ENCODE measurements at places on chromosomes 7 and 10.

GRCh38 chr7:24826662-24827020 lies 69.4 kb upstream of the GSDME start:
- DNase-seq: no peak

GRCh38 chr10:1754506-1755153 lies 17.3 kb upstream of the ADARB2 start:
- no peak for DNase-seq

DNA sequence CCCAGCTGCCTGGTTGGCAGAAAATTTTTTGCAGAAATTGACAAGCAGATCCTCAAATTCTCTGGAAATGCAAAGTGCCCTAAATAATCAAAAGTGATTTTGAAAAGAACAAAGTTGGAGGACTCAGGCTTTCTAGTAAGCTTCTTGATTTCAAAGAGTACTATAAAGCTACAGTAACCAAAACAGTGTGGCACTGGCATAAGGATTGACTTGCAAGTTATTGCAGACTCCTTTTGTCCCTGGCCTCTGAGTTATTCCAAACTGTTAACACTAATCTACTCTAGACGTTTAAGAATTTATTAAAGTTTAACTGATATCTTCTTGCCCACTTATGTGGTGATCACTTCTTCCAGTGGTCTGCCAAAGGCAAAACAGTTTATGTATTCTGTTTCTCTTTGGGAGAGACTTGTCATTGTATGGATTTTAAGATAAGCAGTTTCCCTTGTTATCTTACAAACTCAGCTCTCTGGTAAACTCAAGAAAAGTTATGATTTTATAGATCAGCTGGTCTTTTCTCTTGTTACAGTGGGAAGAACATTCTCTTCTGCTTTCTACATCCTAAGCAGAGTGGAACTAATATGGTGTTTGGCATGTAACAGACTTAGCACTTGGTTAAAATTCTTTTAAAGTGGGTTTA lies 41.4 kb downstream of the LOXL4 start:
- DNase-seq: no peak

DNA sequence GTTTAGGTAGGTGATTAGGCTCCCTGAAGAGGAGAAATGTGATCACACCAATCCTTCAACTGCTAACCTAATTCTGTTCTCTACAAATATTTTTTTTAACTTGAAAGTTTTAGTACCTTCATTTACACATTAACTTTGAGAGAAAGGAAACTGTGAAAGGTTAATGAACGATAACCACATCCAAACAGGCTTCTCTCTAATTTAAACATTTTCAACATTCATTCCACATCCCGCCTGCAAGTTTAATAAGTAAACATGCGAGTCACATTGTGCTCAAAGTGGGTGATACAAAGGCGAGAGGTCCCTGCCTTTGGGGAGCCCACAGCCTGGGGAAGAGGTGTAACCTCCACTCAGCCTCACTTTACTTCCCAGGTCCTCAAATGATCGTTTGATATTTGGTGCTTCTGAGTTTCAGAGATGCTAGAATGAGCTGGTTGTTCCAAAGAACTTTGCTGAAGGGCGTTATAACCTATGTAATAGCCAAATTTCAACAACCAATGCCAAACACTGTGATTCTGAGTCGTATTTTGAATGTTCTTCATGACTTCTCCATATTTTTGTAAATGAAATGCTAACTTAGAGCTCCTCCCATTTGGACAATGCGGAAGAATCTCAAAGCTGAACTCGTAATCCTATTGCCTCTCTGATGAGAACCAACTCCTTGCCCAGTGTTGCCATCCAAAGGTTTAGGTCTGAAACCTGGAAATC lies 47.5 kb downstream of the DENND2A start:
- DNase-seq: no peak

GRCh38 chr7:45084336-45084735 lies 4.4 kb downstream of the NACAD start:
- no peak for DNase-seq

- no peak for DNase-seq
Observed at GRCh38 chr7:120941856-120942255, 8.7 kb upstream of the ING3 start.

GRCh38 chr10:61882621-61883370 lies 18.7 kb upstream of the ARID5B start:
- peak; percentile 68 for DNase-seq

DNA sequence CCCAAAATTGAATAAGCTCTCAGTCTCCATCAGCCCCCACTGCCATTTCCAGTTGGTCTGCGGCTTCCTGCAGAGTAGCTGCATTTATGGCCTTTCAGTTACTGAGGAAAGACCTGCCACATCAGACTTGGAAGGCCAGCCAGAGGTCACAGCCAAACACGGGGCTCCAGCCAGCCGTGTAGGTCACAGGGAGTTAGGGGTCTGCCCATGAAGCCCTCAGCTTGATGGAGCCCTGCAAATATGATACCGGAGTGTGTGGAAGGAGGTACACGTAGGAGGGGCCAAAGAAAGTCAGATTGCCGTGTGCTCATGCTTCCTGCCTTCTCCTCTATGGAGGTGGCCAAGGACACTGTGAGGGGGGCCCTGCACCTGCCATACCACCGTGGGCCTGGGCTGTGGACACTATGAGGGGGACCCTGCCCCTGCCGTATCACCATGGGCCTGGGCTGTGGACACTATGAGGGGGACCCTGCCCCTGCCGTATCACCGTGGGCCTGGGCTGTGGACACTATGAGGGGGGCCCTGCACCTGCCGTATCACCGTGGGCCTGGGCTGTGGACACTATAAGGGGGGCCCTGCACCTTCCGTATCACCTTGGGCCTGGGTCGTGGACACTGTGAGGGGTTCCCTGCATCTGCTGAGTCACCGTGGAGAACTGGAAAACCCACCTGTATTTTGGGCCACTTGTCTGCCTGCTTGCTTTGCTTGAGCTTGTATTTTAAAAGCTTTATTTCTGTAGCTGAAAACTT lies 335.7 kb upstream of the SHH start:
- DNase-seq: no peak

- DNase-seq: no peak
Observed at GRCh38 chr10:74748468-74749031, 77.8 kb upstream of the KAT6B start.

DNA sequence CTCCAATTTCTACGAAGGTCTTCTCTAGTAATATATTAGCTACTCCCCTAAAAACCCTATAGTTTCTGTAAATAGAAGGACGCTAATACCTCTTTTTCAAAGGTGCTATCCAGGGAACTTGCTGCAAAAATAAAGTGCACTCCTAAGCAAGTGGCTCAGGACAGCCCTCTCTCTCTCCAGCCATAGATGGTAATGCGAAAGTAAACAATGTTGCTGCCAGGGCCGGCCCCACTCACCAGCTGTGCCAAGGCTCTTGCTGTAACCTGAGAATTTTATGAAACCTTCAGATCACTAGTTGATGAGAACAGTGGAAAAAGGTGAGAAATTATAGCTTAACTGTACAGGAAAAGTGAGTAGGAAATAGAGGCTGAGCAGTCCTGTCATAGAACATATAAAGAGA lies 10.9 kb upstream of the TAS2R39 start:
- no peak for DNase-seq

DNA sequence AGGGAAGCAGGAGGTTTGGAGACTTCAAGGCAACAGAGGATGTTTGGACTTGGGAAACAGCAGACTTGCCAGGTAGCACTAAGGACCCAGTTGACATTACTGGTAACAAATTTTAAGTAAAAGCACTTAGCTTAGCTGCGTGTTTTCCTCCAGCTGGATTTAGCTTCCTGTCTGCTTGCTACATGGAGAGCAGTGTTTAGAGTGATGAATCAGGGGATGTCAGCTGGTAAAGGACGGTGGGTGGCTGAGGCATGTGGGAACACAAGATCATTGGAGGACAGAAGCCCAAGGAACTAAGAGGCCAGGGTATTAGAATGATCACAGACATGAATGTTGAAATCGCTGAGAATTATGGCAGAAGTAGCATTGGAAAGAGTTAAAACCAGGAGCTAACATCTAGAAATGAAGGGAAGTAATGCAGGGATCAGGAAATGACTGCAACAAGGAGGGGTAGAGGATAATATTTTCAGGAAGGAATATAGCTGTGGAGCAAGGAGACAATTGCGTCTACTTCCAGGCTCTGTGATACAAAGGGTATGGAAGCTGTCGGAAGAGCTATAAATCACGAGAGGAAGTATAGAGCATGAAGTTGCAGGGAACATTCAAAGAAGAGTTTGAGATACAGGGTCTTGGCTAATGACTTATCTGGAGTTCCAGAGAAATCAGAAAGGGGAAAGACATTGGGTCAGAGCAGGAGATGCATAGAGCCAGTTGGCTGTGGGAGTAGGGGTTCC lies 34.4 kb downstream of the CALD1 start:
- DNase-seq: no peak

DNA sequence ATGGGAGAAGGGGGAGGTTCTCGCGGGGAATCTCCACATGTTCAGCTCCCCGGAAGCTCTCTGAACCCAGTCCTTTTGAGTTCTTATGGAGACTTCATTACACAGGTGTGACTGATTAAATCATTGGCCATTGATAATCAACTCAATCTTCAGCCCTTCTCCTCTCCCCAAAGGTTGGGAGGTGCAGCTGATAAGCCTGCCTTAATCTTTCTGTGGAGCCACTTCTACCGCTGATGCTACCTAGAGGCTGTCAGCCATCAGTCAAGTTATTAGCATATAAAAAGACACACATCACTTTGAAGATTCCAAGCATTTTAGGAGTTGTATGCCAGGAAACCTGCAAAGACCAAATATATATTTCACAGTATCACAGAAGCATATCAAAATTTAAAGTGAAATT lies 91.7 kb downstream of the MARCHF5 start:
- DNase-seq: no peak

Data from activated CD4-positive, alpha-beta T cell treated with anti-CD3 and anti-CD28 coated beads, Interleukin-2, amount 50 U/mL, for 48 hours (primary cell).